ENCODE measurements at places on chromosomes 7 and 10. TPM values are rescaled to one million over a fixed set of nuclear protein-coding genes. Genes with fewer than 3 reads are reported as not detected.
A peak's percentile ranks its signal among the peaks of the same experiment; 100 is the strongest.

GRCh38 chr10:114720685-114721278 is 62.7 kb upstream of the ABLIM1 start:
- DNase-seq, result no peak

DNA sequence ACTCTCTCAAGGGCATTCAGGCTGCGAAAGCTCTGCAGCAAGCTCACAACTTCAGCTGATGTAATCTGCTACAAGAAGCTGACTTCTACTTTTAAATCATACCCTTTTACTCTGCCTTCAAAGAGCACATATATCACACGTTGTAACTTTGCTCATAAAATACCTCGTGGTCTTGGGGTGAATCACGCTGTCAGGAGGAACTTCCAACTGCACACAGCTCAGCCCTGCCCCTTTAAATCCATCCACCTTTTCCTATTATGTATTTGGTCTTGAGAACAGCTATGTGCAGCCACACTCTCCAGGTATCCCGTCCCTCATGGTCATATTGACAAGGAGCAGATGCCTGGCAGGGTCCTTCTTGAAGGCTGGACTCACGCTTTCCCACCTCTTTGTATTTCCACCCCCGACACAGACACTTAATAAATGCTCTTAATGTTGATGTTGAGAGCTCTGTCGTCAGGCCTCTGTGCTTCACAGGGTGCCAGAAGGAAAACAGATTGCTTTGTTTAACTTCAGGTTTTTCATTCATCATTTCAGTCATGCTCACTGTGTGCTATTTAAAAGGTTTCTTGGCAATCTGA is 47.6 kb downstream of the ICA1 start:
- no peak for DNase-seq

DNA sequence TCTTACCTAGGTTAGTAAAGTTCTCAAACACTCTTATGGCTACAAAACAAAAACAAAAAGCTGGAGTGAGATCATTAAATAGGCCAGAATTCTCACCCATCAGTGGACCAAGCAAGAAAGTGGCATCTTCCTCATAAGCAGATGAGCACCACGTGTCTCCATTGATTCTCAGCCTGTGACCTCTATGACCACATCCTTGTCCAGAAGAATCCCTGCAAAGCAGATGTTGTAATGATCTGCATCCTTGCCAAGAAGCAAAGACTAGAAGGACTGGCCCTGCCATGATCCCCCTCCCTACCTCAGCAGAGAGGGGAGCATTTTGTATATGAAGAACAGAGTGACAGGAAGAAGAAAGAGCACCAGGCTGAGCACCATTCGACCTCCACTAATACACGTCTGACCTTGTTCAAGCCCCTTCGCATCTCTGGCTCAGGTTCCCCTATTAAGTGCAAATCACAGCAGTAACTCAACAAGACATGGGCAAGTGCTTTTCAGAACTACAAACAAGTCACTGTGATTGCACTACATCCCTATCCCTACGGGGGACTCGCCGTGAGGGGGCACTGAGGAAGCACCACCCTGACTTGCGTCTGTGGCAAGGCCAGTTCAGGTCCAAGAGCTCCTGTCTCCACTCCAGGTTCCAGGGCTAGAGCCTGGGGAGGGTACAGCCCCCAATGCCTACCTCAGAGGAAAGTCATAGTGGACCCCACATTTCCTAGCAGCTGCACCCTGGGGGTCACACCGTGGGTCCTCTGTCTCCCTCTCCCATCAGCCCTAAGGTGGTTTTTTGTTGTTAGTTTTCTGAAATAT is 22.2 kb upstream of the RASSF4 start:
- DNase-seq, result no peak

GRCh38 chr10:112783351-112784021 is 166.6 kb upstream of the TCF7L2 start:
- peak; percentile 49 for DNase-seq

DNA sequence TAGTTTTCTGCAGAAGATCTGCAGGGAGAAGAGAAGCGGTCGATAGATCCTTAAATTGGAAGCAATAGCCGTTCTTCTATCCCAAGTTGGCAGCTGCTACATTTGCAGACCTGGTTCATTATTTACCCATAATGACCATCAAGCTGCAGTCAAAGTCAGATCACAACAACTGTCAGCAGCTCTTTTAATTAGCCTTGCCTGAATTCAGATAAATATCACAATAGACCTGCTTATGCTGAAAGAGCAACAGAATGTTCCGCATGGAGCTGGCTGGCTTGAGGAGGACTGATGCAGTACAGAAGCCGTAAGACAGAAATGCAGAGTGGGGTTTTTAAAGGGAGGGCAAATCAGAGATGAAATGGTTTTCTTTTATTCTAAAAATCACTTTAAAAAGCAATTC is 109.4 kb downstream of the HIBADH start:
- DNase-seq, result no peak

GRCh38 chr7:78635026-78635793 is 818.3 kb downstream of the MAGI2 start:
- DNase-seq, result no peak

DNA sequence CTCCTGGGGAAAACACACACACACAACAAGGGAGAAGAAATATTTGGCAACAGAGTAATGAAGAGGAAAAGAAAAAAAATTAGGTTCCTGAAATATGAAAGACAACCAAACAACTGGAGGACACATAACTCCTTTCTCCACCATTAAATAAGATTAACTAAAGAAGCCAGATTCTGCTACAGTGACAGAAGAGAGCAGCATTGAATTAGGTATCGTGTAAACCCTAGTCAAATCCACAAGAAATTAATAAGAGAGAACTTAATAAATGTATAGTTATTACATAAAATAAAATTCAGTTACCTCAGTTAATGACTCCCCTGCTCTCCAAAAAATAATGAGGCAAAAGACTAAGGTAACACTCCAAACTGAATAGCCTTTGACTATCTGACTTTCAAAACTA is 306.7 kb downstream of the CRPPA start:
- DNase-seq, result no peak

DNA sequence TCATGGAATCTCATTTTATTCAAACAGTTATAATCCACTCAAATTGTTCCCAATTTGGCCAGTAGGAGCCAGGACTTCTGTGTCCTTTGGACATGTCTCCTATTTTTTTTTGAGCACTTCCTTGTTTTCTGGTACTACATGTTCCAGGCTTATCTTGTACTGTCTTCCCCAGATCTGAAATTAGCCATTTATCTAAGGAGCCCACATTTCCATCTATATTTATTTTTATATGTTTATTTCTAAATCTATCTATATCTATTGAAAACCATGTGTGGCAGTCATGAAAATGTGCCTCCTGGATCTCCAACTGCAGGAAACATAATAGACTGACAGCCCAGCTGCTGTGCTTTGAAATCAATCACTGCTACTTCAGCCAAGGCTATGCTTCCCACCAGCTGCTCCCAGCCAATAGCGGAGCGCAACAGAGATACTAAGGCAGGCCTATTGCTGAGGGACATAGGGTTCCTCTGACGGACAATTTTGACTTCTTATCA is 147.1 kb downstream of the LRRC4 start:
- no peak for DNase-seq

- DNase-seq, result no peak
These were observed 27.9 kb downstream of the ZNF783 start for GRCh38 chr7:149289856-149290255.

DNA sequence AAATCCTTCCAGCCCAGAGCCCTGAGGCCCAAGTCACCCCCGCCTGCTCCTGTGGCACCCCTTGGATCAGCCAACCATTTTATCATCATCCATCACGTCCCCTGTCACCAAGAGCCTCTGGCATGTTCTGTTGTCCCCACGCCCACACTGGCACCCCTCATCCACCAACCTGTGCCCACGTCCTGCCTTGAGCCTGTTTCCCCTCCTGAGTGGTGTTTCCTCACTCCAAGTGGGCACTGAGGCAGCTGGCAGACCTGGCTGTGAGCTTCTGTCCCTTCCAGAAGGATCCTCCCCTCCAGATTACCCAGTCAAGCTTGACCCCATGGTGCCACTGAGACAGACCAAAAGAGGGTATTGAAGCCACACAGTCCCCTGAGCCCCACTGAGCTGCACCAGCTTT is 71.4 kb upstream of the ANTXRL start:
- DNase-seq, result no peak

GRCh38 chr10:33681595-33681994 is 347.1 kb upstream of the NRP1 start:
- no peak for DNase-seq

- DNase-seq, result no peak
These were observed 53.7 kb downstream of the HIBADH start for GRCh38 chr7:27608776-27609495.

DNA sequence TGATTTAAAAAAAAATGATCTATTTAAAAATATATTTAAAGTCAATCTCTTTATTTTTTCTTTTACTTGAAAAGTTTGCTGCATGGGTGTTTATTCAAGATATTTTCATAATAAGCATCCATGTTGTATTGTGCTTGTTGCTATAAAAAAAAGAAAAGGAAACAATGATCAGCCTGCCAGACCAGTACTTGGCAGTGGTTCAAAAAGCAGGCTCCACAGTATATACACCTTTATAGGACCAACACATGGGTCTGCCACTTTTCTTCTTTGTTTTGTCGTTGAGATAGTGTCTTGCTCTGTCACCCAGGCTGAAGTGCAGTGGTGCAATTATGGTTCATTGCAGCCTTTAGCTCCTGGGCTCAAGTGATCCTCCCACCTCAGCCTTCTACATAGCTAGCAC is 228.0 kb downstream of the TWIST1 start:
- DNase-seq, result no peak

- no peak for DNase-seq
These were observed 184.7 kb upstream of the FZD1 start for GRCh38 chr7:91079487-91079886.

GRCh38 chr10:103685880-103686669 is 169.3 kb downstream of the SH3PXD2A start:
- peak; percentile 86 for DNase-seq

DNA sequence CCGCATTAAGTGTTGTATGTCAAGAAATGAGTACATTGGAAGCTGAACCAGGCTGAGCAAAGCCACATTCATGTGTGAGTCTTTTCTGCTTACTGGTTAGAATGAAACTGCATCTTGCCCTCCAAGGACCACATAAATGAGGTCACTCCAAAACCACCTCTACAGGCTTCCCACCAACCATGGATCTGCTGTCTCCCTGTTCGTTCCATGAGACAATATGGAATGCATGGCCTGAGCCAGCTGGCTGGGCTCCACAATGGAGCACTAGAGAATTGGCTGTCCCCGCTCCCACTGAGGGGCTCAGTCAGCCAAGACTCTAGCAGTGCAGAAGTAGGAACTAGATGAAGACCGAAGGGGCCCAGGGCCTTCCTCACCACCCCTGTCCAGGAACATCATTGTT is 120.8 kb downstream of the TNS3 start:
- peak; percentile 85 for DNase-seq

DNA sequence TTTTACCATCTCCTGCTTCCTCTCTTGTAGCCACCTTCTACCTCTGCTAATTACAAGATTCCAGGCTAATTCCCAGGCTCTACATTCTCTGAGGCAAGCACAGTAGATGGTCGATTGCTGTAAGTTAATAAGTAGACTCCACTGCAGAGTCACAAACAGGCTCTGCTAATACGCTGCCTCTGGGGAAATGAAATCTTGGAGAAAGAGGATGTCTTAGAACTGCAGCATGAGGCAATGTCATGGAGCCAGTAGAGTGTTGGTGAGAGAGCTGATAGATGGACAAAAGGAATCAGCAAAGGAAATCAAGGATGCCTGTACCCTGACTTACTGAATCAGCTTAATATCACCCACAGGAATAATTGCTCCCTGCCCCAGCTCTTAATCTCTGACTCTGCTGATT is 1260.3 kb downstream of the XPNPEP1 start:
- no peak for DNase-seq

GRCh38 chr10:58384544-58384998 is 639 bp upstream of the TFAM start:
- no peak for DNase-seq

GRCh38 chr7:29194594-29195427 is at the start of gene CHN2:
CHN2 (plus strand) TSS chr7:29194775.
- peak; percentile 73 for DNase-seq

GRCh38 chr7:27423290-27423689 is 180.7 kb downstream of the EVX1 start:
- no peak for DNase-seq

- no peak for DNase-seq
These were observed 167.3 kb upstream of the C1GALT1 start for GRCh38 chr7:7014827-7015595.

DNA sequence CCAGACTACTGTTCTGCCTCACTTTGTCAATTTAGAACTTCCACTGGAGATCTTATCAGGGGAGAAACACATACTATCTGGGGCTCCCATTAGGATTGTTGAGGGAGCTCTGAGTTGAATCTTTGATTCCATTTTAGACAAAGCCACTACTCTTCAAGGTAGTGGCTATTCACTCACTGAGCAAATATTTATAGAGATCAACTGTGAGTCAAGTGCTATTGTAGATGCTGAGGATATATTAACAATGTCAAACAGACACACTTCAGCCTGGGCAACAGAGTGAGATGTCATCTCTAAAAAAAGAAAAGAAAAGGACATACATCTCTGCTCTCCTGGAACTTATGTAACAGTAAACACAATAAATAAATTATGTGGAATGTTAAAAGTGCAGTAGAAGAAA is 315.3 kb downstream of the PTEN start:
- DNase-seq, result no peak

DNA sequence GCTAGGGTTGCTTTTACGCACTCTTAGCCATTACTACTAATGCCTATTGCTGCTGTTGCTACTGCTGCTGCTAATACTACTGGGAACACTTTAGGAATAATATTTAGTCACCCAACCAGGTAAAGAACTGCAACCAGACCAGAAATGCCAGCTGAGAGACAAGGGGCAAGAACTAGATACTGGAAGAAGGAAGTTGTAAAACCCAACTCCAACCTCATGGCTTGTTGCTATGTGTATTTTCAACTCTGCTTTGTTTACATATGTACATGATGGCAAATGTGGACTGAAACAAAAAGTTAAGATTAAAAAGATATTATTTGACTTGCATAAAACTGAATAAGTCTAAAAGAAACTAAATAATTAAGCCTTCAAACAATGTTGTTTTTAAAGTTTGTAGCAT is 177.7 kb downstream of the GNAT3 start:
- DNase-seq, result no peak

The CYP3A7 gene
- not detected for total RNA-seq

The SH2D4B gene
- not detected for total RNA-seq

The HOXA1 gene
- total RNA-seq, result 0.13 TPM

The PTPN12 gene
- 38.3 TPM for total RNA-seq

The KCP gene
- 0.11 TPM for total RNA-seq

The NODAL gene
- total RNA-seq, result not detected

The CTTNBP2 gene
- total RNA-seq, result 2.0 TPM

The MPP7 gene
- 14.0 TPM for total RNA-seq

The PROSER2 gene
- total RNA-seq, result 0.97 TPM

The ADAMTS14 gene
- 0.16 TPM for total RNA-seq

The RHBDD2 gene
- total RNA-seq, result 16.3 TPM

The PSD gene
- total RNA-seq, result 0.89 TPM

Measured in Right ventricle myocardium superior (tissue), 1 donor.